Right renal pelvis (tissue), 4 donors: ENCODE measurements at places on chromosomes 5 and 9. TPM values are rescaled to one million over a fixed set of nuclear protein-coding genes. Genes with fewer than 3 reads are reported as not detected.

EIF4E1B gene
- polyA plus RNA-seq, result 0.08 TPM

GRCh38 chr9:36905101-36906066 lies 128.7 kb downstream of the PAX5 start:
- DNase-seq, result no peak

WWC1 gene
- 78.3 TPM for polyA plus RNA-seq

QRFP gene
- polyA plus RNA-seq, result 0.30 TPM

- no peak for DNase-seq
Measured at GRCh38 chr5:13976223-13976622, 31.7 kb upstream of the DNAH5 start.

CTSV gene
- 27.6 TPM for polyA plus RNA-seq

GRCh38 chr5:36298552-36298951 lies 3.1 kb downstream of the RANBP3L start:
- no peak for DNase-seq
